ENCODE measurements at places on chromosomes 3 and 15.

DNA sequence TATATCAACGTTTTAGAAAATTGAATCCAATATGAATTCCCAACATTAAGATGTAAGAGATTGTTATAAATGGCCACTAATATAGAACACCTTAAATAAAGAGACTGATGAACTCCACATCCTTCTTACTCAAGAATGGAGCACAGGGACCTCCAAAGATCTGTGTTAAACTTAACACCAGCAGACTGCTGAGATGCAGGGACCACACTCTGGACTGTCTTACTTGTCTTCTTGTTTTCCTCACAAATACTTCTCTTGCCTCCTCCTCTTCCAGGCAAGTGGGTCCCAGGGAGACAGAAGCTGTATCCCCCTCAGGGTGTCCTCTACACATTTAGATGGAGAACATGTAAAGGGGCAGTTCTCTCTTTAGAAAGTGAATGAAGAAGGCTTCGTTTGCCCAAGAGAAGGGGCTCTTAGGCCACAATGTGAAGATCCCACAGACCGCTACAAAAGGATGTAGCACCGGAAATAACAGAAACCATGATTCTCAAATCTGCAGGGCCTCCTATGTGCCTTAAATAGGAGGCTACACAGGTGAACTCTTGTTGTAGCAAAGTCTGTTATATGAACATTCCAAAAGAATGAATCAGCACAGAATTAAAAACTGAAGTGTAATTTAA, 52.2 kb downstream of the SATB1 start:
- no peak for DNase-seq

DNA sequence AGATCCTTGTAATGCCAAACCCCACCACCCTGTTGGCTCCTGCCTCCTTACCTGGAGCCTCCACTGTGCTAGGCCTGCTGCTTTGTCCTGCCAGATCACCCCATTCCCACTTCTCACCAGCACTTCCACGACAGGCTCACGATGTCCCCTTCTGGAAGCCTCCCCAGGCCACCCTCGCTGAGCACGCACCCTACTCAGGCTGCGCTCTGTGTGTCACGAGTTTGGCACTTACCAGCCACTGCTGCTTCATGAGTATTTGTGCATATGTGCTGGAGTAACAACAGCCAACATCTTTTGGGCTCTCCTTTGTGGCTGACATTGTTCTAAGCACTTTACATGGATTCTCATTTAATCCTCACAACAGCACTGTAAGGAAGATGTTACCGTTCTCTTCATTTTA, 58.1 kb downstream of the PDIA5 start:
- DNase-seq, result no peak

- no peak for DNase-seq
Measured at GRCh38 chr3:178465260-178466180, 70.7 kb upstream of the KCNMB2 start.

DNA sequence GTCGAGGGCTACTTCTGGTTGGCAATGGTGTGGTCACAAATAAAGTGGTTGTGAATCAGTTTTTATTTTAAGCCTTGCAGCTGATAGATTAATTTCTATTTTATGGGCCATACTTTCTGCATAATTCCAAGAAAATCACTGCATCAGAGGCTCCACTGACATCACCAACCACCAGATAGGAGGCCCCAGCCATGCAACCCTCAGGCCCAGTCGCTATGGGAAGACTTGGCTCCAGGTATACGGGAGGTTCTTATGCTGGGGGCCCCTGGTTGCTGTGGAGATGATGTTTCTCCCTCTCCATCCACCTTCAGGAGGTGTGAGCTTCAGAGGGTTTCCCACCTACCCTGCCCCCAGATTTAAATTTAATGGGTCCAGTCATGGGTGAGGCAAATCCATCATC, 57.4 kb downstream of the ISG20 start:
- DNase-seq, result no peak

GRCh38 chr3:39133093-39133490, 20.3 kb downstream of the CSRNP1 start:
- no peak for DNase-seq

DNA sequence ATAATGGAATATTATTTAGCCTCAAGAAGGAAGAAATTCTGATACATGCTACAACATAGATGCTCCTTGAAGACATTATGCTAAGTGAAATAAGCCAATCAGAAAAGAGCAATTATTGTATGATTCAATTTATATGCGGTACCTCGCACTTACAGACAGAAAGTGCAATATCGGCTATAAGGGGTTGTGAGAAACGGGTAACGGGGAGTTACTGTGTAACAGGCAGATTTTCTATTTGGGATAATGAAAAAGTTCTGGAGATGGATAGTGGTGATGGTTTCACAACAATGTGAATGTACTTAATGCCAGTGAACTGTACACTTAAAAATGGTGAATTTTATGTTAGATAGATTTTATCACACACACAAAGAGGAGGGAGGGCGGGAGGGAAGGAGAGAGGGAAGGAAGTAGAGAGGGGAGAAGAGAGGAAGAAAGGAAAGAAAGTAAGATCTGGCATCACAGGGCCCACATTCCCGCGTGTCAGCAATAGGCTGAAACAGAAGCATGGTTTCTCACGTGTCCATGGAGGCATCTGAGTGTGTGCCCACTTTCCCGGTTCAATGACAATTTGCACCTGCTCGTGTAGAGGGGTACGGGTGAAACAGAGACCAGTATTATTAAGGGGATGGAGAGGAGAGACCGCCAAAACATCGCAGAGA, 700 bp upstream of the BLM start:
- DNase-seq, result no peak

GRCh38 chr3:100124201-100124761, 10.0 kb upstream of the FILIP1L start:
- DNase-seq, result peak; percentile 42

DNA sequence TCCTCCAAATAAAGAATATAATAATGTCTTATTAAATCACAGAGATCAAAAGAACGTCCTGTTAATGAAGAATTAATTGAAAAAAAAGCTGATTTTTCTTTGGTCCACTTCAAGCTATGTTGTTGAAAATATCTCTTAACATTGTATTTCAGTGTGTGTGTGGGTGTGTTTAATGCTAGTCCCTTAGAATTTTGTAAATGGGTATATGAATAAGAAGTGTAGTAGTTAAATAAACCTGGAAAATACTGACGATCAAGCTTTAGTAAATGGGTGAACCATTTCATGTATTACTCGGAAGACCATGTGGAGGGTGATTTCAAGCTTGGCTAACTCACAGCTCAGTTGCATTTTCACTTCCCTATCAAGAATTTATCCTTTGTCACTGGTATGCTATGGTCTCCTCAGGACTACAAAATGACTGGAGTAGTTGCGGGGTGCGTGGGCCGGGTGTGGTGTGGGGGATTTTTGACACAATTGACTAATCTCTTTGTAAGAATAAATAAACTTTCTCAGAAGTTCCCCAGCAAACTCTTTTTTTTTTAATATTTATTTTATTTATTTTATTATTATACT, 586.4 kb downstream of the GRM7 start:
- no peak for DNase-seq

DNA sequence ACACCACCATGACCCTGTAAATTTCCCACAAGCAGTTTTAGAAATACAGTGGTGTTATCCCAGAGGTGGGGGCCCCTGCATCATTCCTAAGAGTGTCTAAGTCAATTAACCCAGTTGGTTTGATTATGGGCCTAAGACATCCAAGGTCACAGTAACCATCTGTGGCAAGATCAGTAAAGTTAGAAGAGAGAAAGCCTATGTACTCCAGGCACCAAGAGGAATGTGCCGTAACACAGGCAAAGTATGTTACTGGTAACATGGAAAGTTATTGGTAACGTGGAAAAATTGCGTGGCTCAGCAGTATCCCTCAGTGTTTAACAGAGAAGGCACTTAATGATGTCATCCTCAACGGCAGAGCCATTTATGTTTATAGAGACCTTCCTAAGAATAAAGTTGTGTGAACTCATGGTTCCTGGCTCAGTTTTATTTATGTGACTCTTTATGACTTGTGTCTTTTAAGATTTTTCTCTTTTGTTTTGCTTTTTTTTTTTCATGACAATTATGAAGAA, 144.1 kb upstream of the RASGRP1 start:
- peak; percentile 14 for DNase-seq

DNA sequence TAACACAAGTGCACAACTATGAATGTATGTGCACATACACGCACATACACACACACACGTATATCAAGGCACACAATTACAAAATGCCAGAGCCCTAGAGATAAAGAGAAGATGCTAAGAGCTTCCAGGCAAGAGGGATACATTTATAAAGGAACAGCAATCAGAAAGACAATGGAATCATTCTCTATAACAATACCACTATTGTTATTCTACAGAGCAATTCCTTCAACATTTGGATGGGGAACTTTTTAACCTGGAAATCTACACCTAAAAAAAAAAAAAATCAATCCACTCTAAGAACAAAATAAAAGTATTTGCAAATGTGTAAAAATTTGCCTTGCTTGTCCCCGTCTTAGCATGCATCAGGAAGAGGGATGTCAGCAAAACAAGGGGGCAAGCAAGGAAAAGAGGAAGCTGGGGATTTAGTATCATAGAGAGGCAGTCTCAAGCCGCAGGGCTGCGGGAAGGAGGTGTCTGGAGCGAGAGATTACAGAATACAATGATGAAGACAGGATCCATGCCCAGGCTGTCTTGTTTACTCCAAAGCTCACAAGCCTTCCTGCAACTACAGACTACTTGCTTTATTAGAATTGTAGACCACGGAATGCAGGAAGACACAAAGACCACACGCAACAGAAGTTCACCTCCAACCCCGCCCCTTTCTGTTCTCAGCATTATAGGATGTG, 220.2 kb downstream of the NTRK3 start:
- no peak for DNase-seq

DNA sequence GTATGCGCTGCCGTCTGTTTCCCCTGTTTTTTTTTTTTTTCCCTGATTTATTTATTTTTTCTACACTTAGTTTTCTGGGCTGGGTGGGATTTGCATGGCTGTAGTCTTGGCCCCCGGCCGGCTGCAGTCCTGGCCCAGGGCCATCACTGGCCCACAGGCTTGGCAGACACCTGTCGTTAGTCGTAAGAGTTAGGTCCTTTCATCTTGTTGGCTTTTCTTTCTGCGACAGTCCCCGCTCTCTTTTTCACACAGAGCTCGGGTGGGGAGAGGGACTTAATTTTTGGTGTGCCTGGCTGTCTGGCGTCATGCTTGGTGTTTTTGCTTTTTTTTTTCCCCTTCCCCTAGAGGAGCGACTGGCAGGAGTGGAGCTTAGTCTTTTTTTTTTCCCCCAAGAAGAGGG, 183.4 kb downstream of the KLF13 start:
- DNase-seq, result no peak

GRCh38 chr3:175571096-175571495, 712.0 kb downstream of the NAALADL2 start:
- DNase-seq, result no peak

- no peak for DNase-seq
Measured at GRCh38 chr15:49848807-49849206, 228.0 kb downstream of the DTWD1 start.

- DNase-seq, result no peak
Measured at GRCh38 chr15:83697716-83698115, 43.8 kb downstream of the ADAMTSL3 start.

- DNase-seq, result no peak
Measured at GRCh38 chr3:131713416-131714123, 210.8 kb upstream of the MRPL3 start.

DNA sequence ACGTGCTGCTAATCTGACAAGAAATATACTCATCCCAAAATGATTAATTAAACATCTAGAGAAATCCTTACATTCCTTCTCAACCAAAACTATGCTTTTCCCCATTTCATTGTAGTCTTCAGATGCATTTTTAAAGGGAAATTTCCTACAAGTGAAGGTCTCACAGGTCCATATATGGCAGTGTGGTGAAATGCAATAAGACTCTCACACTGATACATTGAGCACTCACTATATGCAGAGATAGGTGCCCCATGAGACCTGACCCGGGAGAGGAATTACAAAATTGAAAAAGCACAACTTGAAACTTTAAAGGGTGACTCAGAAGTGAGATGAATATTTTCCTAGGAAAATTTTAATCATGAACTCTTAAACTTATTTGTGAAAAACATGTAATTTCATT, 629.2 kb upstream of the NAALADL2 start:
- DNase-seq, result no peak

DNA sequence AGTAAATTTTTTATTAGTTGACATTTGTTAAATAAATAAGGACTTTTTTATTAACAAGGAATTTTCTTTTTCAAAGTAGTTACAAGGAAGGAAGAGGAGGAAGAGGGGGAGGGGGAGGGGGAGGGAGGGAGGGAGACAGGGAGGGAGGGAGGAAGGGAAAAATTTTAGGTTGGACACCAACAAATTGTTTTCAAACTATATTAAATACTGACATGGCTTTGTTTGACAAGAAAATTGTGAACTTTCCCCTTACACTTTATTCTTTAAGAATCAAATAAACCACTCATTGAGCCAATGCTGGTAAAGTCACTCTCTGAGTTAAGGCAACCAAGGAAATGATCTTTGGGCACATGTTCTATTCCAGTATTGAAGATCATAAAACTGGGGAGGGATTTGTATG, 115.7 kb upstream of the PPP2R3A start:
- no peak for DNase-seq

- DNase-seq, result peak; percentile 41
Measured at GRCh38 chr3:66816090-66816761, 181.9 kb upstream of the KBTBD8 start.

DNA sequence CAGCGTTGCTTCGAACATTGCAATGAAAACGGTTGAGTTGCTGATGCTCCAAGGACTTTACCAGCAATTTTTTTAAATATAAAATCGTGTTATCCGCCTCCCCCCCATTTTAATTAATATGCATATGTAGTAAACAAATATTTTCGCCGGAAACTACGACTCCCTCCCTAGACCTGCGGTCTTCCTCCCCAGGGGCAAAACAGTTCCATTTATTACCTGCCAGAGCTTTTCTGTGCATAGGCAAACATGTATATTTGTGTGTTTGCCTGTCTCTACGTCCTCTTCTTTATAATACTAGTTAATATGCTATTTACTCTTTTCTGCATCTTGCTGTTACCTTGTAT, 593 bp upstream of the RSL24D1 start:
- no peak for DNase-seq

- peak; percentile 91 for DNase-seq
Measured at GRCh38 chr3:126472277-126473006, 3.2 kb downstream of the ZXDC start.

DNA sequence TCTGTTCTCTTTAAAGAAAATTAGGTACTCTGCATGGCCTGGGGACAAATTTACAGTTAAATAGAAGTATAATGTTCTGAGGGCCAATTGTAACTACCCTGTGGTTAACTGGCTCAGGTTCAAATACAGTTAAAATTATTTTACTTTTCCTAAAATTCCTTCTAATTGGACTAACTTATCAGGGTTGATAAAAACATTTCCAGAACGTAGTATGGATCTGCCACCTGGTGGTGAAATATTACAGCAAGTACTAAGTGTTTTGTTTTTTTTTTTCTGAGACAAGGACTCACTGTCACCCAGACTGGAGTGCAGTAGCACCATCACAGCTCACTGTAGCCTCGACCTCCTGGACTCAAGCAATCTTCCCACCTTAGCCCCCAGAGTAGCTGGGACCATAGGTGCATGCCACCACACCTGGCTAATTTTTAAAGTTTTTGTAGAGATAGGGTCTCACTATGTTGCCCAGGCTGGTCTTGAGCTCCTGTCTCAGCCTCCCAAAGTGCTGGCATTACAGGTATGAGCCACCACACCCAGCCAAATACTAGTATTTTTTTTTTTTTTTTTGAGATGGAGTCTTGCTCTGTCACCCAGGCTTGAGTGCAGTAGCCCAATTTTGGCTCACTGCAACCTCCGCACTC, 29.2 kb downstream of the NEO1 start:
- peak; percentile 38 for DNase-seq
